CD4-positive, alpha-beta T cell treated with Interleukin-10 for 1 hour (primary cell): ENCODE measurements at places on chromosomes 11 and 22.
A peak's percentile ranks its signal among the peaks of the same experiment; 100 is the strongest.

GRCh38 chr11:116929414-116930090, 92.1 kb upstream of the APOA1 start:
- DNase-seq, result peak; percentile 11

DNA sequence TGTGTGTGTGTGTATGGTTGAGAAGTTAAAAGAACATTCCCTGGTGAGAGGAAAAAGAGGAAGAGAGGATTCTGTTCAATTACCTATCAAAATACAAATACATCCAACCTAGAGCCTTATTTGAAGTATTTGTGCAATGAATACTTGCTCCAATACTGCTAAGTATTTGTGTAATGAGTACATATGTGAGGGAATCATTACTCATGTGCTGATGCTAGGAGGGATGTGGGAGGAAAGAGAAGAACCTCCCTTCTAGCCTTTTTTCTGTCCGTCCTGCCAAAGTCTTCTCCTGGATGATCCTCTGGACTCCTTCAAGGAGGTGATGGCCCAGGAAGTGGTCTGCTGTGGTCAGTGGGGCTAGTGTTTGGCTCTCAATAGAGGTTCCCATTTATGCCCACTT, 36.0 kb upstream of the ACCSL start:
- no peak for DNase-seq

DNA sequence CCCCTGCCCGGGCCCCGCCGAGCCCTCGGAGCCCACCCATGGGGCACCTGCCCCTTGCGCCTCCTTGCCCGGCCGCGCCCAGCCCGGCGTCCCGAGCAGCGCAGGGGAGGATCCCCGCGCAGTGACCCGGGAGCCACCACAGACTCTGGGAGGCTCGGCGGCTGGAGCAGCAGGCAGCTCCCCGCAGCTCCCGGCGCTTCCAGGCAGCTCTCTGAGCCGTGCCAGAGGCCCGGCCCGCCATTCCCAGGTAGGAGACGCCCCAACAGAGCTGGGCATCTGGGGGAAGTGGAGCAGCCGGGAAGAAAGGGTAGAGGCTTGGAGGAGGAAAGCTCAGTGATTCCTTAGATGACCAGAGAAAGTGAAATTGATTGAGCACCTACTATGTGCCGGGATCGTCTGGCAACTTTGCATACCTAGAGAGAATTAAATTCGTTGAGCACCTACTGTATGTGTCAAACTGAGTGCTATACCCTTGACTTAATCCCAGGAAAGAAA, 670 bp downstream of the RASD2 start:
- DNase-seq, result no peak

DNA sequence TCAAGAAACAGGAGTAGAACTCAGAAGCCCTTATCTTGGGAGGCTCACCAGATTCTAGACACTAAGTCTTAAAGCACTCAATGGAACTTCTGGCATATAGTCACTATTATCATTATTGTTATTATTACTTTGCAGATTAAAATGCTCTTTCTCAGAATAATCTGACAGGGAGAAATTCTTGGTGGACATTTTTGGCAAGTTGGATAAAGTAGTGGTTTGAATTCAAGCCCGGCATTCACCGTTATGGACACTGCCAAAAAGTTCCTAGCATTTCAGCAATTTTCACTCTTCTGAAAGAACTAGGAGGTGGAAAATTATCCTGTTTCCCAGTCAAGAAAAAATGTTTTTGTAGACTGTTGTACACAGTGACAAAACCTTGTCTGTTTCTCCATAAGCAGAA, 179.6 kb upstream of the ISX start:
- no peak for DNase-seq

- DNase-seq, result no peak
Measured at GRCh38 chr11:35174666-35175065, 35.7 kb downstream of the CD44 start.

- no peak for DNase-seq
Measured at GRCh38 chr11:47514825-47515647, 37.9 kb downstream of the CELF1 start.

DNA sequence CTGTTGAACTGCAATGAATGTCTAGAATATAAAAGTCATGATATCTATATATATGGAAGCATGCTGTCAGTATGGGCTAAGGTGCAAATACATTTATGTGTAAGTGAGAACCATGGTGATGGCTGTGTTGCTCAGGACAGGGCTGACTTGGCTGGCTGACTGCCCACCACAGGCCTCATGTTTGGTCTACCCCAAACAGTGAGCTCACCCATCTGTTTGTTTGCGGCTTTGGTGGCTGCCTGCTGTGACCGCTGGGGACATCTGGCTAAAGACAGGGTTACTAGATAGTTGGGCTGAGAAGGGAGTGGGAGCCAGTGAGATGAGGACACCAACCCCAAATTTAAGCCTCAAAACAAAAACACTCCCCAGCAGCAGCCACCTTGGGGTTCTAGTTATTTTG, 6.3 kb downstream of the CD44 start:
- peak; percentile 67 for DNase-seq

- no peak for DNase-seq
Measured at GRCh38 chr22:41731609-41732008, 32.3 kb downstream of the MEI1 start.

DNA sequence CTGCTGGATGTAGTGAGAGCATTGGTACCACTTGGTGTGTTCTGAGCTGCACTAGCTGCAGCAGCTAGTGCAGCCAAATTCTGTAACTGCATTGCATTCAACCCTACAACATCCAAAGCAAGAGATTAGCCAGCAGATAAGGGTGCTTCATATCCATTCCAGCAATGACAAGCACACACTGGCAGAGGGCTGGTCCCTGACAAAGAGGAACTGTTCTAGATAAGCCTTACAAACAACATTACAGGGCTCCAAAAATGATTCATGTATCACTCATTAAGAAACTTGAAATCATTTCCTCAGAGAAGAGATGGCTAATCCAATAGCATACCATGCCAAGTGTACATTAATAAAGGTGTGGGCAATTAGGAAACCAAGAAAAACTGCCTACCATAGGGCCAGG, 28.4 kb upstream of the RAPSN start:
- DNase-seq, result no peak

DNA sequence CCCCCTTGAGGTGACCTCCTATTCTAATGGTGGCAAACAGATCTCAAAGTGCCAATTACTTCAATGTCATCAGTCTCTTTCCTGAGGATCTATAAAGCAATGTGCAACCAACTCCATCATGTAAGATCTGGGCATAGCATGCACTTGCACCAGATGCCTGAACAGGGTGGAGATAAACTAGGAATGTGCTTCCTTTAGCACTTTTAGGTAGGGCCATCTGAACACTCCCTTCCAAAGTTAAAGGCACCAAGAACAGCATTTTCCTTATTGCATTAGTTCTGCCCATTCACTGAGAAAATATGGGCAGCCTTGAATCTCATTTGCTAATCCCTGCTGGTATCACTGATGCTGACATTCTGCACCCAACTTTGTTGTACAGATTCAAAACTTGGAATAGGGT, 112.0 kb downstream of the SGSM3 start:
- no peak for DNase-seq

DNA sequence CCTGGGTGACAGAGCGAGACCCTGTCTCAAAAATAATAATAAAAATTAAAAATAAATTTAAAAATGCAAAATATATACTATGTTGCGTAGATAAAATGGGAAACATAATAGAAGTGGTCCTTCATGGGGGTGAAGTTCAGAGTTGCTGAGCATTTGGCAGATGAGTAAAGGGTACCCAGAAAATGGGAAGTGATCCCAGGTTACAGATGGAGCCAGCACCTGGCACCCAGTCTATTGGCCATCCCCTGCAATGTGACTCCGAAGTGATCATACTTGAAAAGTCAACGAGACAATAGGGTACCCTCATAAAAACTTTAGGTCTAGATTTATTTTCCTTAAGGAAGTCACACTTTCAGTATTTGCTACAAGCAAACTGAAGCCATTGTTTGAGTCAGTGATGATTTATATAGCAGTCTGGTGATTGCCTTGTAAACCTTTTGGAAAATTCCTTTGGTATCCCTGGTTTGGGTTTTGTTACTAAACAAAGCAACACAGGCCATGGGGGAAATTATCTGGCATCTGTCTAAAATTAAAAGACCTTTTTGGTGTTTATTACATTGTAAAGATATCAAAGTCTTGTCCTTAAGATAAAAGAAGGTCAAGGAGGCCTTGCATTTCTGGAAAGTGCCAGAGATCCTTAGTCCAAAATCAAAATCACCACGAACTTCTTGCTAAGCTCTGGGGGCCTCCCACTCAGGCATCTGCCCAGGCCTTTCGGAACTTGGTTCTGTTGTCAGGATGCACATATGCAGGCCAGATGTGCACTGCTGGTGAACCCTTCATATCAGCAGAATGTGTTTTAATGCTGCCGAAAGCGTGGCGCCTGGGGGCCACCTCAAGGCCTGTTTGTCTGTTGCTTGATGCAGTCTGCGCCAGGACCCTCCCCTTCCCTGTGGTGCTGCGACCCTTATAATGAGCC, 4.3 kb downstream of the SMARCB1 start:
- DNase-seq, result no peak

DNA sequence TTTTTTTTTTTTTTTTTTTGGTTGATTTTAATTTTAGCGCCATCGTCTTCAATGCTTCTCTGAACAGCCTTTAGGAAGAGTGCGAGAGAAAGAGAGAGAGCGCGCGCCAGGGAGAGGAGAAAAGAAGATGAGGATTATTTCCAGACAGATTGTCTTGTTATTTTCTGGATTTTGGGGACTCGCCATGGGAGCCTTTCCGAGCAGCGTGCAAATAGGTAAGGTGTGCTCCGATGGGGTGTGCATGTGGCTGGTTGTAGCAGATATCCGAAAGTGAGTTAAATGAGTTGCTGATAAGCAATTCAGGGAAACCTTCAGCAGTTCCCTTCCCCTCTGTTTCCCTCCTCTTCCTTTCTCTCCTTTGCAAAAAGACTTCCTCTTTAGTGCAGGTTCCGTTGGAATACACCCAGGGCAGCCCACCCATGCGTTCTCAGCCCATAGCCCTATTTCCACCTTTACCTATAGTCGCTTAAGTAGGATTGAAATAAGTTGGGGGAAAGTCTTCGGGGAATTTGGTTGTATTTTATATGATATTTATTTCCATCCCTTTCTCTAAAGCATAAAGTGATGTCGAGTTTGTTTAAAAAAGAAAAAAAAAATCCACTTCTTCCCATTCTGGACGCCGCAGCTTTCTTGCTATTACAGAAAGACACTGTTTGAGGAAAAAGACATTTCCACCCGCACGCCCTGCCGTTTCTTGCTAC, 1.1 kb downstream of the GRIA4 start:
- DNase-seq, result no peak

GRCh38 chr11:45930031-45930794, 7.8 kb downstream of the LARGE2 start:
- peak; percentile 61 for DNase-seq

DNA sequence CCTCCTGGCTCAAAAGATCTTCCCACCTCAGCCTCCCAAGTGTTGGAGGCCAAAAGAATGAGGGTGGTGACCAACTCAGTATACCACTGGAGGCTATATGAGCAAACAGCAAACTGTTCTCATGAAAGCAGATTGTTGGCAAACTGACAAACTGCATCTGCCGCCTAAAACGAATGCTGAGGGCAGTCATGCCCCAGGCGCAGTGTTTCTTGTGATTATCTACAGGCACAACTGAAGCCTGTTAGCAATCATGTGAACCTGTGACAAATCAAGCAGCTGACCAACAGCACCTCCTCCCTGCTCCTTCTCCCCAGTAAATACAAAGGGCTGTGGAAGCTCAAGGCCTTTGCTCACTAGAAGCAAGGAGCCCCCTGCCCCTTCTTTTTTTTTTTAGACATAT, 47.8 kb downstream of the BTBD10 start:
- DNase-seq, result no peak

DNA sequence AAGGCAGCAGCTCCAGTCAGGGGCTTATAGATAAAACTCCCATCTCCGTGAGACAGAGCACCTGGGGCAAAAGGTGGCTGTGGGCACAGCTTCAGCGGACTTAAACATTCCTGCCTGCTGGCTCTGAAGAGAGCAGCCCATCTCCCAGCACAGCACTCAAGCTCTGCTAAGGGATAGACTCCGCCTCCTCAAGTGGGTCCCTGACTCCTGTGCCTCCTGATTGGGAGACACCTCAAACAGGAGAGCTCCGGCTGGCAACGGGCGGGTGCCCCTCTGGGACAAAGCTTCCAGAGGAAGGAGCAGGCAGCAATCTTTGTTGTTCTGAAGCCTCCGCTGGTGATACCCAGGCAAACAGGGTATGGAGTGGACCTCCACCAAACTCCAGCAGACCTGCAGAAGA, 279.4 kb downstream of the LARGE1 start:
- no peak for DNase-seq

DNA sequence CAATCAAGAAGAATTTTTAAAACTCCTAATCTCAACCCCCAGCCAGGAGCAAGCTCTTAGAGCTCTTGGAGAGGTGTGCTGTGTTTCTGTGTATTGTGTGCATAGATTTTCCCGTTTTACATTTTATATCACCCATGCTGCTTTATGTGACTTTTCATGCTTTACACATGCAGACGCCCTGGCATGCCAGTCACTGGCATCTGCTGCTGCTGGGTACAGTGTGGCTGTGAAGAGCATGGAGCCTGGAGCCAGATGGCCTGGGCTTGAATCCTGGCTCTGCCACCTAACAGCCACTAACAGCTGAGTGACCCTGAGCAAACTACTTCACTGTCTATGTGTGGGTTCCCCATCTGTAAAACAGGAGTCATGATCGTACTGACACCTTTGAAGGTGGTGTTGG, 23.1 kb downstream of the POLR3H start:
- DNase-seq, result no peak

GRCh38 chr11:65785319-65786007, 1.4 kb upstream of the OVOL1 start:
- no peak for DNase-seq

GRCh38 chr11:21769188-21769587, 423.7 kb upstream of the ANO5 start:
- no peak for DNase-seq

DNA sequence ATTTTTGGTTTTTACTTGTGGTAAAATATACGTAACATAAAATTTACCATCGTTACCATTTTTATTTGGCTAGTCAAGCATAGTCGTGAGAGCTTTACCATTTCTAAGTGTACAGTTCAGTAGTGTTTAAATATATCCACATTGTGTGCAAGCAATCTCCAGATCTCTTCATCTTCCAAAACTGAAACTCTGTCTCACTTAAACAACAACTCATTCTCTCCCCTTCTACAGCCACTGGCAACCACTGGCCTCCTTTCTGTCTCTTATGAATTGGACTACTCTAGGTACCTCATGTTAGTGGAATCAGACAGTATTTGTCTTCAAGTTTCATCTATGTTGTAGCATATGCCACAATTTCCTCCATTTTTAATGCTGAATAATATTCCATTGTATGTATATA, 37.4 kb downstream of the SMC1B start:
- DNase-seq, result no peak

GRCh38 chr11:78338138-78338537, 79.5 kb downstream of the GAB2 start:
- DNase-seq, result no peak

DNA sequence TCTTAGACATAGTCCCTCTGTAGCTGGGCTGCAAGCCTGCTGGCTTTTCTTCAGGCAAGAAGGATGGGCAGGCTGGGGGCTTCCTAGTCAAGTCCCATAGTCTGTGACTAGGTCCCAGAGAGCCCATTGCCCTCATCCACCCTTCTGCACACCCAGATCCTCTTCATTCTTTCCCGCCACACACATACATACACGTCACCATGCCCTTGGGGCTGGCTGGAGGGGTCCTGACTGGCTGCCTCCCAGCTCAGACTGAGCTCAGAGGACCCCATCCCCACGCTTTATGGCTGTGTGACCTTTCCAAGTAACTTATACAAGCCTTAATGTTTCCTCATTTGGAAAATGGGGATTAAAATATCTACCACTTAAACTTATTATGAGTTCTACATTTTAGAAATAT, 13.5 kb upstream of the PPFIBP2 start:
- no peak for DNase-seq

GRCh38 chr22:29734838-29735237, 15.0 kb downstream of the CABP7 start:
- no peak for DNase-seq

GRCh38 chr11:117011541-117011898, 86.7 kb downstream of the SIK3 start:
- no peak for DNase-seq
